ENCODE measurements at places on chromosomes 5 and 9.

DNA sequence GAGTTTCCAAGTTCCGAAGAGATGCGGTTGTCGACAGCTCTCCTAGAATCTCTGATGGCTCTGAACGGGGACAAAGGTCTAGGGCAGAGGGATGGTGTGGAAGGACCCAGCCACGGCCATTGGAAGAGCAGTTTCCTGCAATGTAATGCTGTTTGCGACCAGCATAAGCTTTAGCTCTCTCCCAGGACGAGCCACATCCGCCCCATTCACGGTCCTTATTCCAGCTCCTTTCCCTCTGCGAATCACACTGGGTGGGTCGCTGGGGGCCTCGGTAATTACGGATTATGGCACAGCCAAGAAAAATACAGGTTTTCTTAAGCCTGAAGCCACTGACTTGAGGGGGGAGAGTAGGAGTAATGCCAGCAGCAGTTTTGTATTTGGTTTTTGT, 22.7 kb downstream of the ANXA2R start:
- DNase-seq, result no peak

DNA sequence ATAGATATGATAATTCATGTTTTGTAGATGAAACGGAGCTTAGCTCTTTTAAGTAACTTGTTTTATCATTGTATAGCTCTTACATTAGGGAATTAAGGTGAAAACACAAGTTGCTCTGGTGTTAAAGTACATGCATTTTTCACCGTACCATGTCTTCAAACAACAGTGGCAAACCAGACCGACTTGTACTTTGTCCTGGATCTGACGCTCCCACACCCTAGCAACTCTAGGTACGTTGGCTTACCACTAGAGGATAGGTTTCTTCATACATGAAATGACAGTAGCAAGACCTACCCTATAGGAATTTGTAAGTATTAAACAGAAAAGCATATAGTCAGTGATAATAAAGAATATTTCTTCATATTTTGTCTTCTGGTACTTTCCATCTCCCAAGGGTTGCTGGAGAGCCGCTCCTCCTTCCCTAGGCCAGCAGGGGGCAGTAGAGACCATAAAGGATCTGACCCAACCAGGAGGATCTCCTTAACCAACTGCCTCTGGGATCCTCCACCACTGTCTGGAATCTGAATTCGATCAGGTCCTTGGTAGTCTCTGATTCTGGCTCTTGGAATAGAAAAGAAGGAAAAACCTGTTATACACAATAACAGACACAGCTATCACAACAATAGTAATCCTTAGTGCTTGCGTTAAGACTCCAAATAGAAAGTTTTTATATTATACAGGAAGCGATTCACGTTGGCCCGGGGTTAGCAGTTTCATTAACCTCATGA, 136.7 kb downstream of the CAVIN4 start:
- no peak for DNase-seq

GRCh38 chr5:147464211-147464610, 45.7 kb downstream of the DPYSL3 start:
- no peak for DNase-seq

DNA sequence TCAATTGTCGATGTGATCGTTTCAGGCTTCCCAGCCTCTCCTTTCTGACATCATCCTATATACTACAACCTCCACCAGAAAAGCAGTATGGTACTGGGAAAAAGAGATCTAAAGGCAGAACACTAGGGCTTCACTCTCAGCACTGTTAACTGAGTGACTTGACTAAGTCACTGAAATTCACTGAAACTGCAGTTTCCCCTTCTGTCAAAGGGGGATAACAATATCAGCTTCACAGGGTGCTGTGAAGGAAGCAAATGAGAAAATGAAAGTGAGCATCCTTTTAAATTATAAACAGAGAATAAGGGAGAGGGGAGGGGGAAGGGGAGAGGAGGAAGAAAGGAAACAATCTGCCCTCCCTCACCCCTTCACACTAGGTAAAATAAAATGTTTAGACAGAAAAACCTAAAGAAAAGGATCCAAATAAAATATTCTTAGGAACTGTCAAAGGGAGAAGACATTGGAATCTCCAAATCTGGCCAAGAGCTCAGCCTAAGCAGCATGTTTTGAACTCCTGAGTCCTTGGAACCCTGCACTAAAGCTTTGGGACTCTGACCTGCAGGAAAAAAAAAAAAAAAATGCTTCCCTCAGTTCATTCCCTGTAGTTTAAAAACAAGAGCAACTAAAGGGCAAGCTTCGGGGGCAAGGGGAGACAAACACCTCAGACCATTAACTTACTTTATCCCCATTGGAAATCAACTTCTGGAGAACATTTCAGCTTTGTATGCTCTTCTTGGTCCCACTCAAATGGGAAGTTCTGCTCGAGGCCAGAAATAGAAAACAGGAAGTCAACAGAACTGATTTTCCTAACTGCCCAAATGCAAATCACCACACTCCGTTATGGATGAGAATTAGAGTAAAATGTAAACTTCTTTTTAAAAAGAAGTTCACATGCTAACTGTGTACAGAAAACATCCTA, 178.3 kb downstream of the DEPDC1B start:
- no peak for DNase-seq

DNA sequence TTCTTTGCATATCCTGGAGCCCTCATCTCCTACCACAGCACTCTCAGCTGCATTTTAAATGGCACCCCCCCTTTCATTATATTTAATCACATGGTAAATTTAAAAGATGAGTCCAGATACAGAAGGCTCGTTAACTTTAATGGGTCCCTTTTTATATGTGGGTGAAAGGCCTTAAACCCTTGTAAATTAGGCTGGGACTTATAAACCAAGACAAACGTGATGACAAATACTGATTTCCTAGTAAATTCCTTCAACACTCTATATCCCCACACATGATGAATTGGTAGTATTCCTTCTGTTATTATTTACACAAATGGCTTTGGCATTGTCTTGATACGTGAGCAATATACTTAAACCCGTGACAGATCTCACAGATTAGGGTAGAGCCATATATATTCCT, 210.6 kb downstream of the CAAP1 start:
- no peak for DNase-seq

DNA sequence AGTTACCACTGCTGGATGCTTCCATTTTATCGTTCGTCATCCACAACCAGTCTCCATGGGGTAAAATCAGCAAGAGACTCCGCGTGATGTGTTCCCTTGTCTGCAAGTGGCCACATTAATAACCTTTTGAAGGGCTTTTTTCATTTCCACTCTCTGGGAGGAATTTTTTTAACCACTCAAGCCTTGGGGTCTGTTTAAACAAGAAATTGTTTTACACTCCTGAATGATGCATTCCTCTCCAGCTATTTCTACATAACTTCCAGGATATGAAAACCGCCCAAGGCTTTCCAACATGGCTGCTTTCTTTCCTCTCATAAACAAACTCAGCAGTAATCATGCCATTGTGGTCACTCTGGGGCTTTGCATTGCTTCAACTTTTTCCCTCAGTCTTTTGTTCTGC, 217.2 kb upstream of the DAPK1 start:
- DNase-seq, result no peak

DNA sequence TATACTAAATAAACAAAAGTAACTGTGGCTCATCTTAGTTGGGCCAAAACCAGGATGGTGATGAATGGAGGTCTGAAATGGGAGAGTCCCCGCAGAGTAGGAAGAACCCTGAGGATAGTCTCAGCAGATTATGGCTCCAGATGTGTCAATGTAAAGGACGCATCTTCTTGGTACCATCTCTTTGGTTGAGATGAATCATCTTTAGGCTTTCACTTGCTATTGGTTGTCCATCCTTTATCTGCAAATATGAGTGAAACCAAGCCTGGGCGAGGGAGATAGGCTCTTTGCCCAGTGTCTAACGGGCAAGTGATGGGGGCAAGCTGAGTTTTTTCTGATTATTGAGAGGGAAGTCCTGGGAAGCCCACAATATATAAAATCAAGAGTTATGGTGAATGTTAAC, 19.4 kb upstream of the LCP2 start:
- no peak for DNase-seq

DNA sequence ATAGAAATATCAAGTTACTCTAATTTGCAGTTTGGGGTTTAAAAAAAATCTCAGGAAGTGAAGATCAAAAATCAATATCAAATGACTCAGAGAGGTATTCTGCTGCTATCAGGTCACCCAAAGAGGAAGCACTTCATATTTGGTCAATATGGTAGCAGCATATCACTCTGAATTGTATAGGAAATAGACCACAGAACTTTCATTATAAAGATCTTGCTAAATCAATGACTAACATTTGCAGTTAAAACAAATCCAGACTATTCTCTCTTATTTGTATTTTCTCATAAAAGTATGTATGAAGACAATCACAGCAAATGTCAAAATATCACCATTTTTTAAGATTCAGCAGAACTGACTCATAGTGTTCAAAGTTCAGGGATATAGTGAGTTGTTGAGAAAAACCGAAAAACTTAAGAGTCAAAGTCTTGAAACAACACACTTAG, 105.8 kb upstream of the PCSK1 start:
- DNase-seq, result no peak

- no peak for DNase-seq
Observed at GRCh38 chr9:20315677-20316076, 306.6 kb downstream of the MLLT3 start.

DNA sequence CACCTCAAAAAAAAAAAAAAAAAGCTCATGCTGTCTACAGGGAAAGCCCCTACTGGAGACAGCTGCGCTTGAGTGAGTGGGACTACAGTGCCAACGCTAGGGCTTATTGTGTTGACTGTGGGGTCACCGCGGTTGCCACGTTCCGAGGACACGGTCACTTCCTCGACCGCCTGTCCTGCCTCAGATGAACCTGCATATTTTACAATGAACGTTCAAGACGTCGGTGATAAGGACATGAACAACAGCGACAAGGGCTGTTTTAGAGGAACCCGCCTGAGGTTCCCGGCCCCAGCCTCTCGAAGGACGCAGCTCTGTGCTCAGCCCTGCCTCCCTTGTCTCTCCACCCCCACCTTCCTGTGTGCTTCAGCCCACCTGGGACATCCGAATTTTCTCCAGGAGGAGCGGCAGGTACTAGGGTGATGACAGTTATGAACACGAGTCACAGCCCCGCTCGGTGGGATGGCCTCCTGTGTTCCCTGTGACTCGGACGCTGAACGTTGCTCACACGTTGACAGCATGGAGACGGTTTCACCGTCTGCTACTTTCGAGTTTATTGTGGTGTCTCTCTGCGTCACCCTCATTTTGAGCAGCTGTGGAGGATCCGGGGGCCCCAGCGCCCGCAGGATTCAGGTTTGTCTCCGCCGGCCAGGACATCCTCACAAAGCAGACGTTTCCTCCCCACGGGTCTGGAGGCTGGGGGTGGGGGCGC, 11.3 kb upstream of the DIPK1B start:
- no peak for DNase-seq

DNA sequence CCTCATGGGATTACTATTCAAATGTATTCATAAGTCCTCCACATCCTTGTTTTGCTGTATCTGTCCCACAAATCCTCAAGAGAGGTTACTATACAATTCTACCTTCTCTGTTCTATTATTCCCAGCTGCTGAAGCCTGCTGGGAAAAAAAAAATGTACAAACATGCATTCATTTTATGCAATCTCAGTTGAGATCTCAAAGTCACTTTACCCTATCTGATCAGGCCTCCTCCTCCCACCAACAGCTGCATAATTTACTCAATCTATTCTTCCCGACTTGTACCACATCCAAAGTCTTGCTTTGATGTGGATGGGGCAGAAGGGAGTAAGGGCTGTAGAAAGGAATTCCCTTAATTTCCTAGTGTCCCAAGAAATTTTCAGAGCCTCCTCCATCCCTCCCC, 28.6 kb downstream of the PSIP1 start:
- DNase-seq, result no peak
